ENCODE measurements at places on chromosomes 13 and 19.

- H3K27me3 ChIP-seq = no peaks in the 10 kb centered on the region
- no peak for DNase-seq
- H3K36me3 ChIP-seq = peaks cover 52% of the 10 kb centered on the region
- H3K4me1 ChIP-seq = peaks cover 20% of the 10 kb centered on the region
- H3K4me3 ChIP-seq = no peak overlapping the region
Observed at GRCh38 chr19:17268754-17269153, 1.5 kb downstream of the BABAM1 start.

DNA sequence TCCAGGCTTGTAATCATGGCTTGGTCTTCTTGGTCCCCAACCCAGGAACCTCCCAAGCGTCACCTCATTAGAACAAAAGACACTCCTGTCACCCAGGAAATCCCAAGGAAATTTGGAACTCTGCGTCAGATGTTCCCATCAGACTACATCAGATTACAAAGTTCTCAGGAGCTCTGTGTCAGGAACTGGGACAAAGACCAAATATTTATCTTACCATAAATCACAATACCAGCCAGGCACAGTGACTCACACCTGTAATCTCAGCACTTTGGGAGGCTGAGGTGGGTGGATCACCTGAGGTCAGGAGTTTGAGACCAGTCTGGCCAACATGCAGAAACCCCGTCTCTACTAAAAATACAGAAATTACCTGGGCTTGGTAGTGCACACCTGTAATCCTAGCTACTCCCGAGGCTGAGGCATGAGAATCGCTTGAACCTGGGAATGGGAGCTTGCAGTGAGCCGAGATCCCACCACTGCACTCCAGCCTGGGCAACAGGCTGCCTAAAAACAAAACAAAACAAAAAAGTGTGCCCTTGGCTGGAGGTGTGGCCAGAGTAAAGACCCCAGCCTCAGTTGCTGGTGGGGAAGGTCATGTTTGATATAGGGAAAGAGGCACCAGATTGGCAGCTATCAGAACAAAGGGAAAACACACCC is 16.7 kb upstream of the CCDC124 start:
- H3K27me3 ChIP-seq = no peaks in the 10 kb centered on the region
- peak overlapping the region; percentile 49 for H3K27ac ChIP-seq
- H3K4me3 ChIP-seq = no peak overlapping the region
- no peaks in the 10 kb centered on the region for H3K36me3 ChIP-seq

DNA sequence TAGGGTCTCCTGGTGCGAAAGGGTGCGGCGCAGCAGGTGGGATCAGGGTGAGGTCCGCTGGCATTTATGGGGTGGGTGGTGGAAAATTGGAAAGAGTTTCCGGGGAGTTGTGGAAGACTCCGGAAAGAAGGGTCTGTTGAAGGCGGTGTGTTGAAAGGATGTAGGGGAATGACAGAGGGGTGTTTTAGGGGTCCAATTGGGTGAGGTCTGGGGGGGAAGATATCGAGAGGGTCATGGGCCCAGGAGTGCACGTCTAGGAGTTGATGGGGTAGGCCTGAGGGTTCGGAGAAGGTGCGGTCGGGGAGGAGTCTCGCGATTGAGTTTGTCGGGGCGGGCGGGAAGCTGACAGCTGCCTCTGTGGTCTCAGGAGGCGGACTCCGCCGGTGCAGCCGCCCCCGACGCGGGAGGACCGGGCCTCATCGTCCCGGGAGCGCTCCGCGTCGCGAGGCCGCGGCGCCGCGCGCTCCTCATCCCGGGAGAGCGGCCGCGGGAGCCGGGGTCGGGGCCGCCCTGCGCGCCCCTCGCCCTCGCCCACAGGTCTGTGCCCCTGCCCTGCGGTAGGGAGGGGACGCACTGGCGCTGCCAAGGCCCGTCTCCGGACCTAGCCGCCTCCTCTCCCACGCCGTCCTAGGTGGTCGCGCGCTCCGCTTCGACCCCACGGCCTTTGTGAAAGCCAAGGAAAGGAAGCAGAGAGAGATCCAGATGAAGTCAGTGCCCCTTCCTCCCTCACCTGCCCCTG is 7.0 kb downstream of the PGLYRP1 start:
- H3K27ac ChIP-seq = no peak overlapping the region
- no peak for DNase-seq
- H3K27me3 ChIP-seq = no peaks in the 10 kb centered on the region
- peaks cover 12% of the 10 kb centered on the region for H3K36me3 ChIP-seq
- peak overlapping the region; percentile 91 for H3K4me3 ChIP-seq

GRCh38 chr13:98172590-98173422 is 4.3 kb downstream of the RNF113B start:
- peak; percentile 49 for DNase-seq
- H3K4me1 ChIP-seq = peaks cover 39% of the 10 kb centered on the region
- H3K4me3 ChIP-seq = peak overlapping the region; percentile 11
- H3K27me3 ChIP-seq = no peaks in the 10 kb centered on the region
- H3K36me3 ChIP-seq = peaks cover 9% of the 10 kb centered on the region

DNA sequence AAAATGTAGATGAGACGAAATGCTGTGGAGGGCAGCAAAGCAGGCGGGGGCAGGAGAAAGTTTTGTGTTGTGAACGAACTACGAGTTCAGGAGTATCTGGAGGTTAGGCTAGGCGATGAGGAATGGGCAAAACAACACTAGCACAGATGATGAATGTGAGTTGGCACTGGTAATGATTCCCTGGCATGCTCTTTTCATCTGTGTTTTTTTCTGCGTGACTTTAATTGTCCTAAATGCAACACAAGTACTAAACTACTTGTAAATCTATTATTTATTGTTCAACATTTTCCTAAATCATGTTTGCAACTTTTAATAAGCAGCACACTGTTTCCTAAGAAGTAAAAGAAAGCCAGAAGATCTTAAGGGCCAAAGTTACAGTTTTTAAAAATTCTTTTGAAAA is 19.2 kb downstream of the TNFSF13B start:
- no peak overlapping the region for H3K4me3 ChIP-seq
- no peak overlapping the region for H3K27ac ChIP-seq
- no peaks in the 10 kb centered on the region for H3K4me1 ChIP-seq
- no peaks in the 10 kb centered on the region for H3K27me3 ChIP-seq
- DNase-seq = no peak

GRCh38 chr13:43848001-43848649 is 31.4 kb downstream of the CCDC122 start:
- H3K36me3 ChIP-seq = peaks cover 27% of the 10 kb centered on the region
- H3K27me3 ChIP-seq = no peaks in the 10 kb centered on the region
- H3K4me1 ChIP-seq = no peaks in the 10 kb centered on the region
- no peak overlapping the region for H3K4me3 ChIP-seq
- H3K27ac ChIP-seq = no peak overlapping the region

GRCh38 chr19:39481229-39481545 is 549 bp downstream of the TIMM50 start:
- peaks cover 51% of the 10 kb centered on the region for H3K36me3 ChIP-seq
- no peak for DNase-seq
- no peaks in the 10 kb centered on the region for H3K27me3 ChIP-seq
- H3K4me3 ChIP-seq = peak overlapping the region; percentile 94

DNA sequence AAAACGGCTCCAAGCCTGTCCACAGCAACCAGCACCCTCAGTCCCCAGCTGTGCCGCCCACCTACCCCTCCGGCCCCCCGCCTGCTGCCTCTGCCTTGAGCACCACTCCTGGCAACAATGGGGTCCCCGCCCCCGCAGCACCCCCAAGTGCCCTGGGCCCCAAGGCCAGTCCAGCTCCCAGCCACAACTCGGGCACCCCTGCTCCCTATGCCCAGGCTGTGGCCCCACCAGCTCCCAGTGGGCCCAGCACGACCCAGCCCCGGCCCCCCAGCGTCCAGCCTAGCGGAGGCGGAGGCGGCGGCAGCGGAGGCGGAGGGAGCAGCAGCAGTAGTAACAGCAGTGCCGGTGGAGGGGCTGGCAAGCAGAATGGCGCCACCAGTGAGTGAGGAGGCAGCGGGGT is 10.6 kb downstream of the CNOT3 start:
- no peak for DNase-seq
- H3K4me1 ChIP-seq = peaks cover 4% of the 10 kb centered on the region
- no peak overlapping the region for H3K4me3 ChIP-seq
- peaks cover 100% of the 10 kb centered on the region for H3K36me3 ChIP-seq
- no peaks in the 10 kb centered on the region for H3K27me3 ChIP-seq

- no peaks in the 10 kb centered on the region for H3K27me3 ChIP-seq
- DNase-seq = peak; percentile 77
- H3K4me1 ChIP-seq = no peaks in the 10 kb centered on the region
Observed at GRCh38 chr19:49106648-49107135, 7.5 kb upstream of the LIN7B start.

- H3K27ac ChIP-seq = peak overlapping the region; percentile 76
- peak overlapping the region; percentile 66 for H3K4me3 ChIP-seq
- H3K27me3 ChIP-seq = no peaks in the 10 kb centered on the region
- H3K36me3 ChIP-seq = no peaks in the 10 kb centered on the region
- H3K4me1 ChIP-seq = peaks cover 41% of the 10 kb centered on the region
Observed at GRCh38 chr19:45451131-45451849, 16.5 kb upstream of the FOSB start.

DNA sequence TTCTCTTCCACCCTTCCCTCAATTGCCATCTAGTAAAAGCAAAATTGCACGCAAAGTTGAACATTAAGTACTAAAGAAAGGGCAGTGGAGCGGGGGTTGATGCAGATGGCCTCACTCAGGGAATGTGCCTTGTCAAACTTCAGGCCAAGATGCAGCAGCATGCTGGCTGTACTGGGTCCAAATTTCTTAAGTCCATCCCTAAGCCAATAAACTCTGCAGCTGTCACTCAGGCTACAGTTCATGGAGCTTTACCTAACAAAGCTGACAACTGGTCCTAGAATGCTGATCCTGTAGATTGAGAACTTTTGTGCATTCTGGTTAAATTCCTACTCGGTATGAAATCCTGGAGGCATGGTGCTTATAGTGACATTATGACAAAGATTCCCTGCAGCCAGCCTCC is 88.4 kb downstream of the FOXO1 start:
- H3K27me3 ChIP-seq = no peaks in the 10 kb centered on the region
- no peak for DNase-seq
- H3K4me3 ChIP-seq = no peak overlapping the region
- no peak overlapping the region for H3K27ac ChIP-seq
- no peaks in the 10 kb centered on the region for H3K36me3 ChIP-seq

DNA sequence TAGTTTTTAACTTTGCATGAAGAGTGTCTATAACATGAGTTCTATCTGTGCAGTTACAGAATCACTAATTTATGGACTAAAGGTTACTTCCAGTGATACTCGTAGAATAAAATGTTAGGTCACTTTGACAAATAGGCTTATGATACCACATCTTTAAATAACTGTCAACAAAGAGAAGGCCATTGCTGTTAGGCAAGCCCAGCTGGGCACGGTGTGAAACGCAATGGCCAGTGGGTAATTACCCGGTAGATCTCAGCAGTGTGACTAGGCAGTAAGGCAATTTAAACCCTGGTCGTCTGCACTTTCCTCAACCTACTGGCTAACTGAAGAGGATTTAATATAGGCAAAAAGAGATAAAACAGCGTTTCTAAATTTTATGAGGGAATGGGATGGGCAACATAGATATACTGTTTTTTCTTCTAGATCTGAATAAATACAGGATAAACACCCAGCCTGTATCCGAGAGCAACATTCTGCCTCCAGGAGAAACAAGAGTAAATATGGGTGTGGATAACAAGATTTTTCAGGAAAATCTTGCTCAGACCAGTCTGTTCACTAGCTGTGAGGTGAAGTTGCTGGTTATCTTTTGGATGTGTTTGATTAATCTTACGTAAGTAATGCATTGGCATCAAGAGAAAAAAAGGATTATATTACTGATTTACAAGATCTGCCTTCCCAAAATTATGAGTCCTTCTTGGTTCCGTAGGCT is 631.3 kb downstream of the EFNB2 start:
- no peaks in the 10 kb centered on the region for H3K4me1 ChIP-seq
- no peaks in the 10 kb centered on the region for H3K36me3 ChIP-seq
- H3K4me3 ChIP-seq = no peak overlapping the region
- no peaks in the 10 kb centered on the region for H3K27me3 ChIP-seq

DNA sequence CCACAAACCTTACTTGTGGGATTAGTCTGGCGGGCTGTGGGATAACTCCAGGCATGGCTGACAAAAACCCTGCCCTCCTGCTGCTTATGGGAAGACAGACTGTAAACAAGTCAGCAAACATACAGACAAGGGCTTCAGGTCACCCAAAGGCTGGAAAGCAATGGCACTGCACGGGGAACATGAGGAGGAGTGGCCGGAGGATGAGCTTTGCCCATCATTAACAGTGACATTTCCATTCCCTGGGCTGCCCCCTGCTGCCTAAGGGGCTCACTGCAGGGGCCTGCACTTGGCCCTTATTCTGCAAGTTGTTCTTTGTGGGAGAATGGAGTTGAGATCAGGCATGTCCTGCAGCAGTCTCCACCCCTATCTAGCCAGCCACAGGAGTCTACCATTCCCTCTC is 91.3 kb downstream of the UQCRFS1 start:
- no peaks in the 10 kb centered on the region for H3K36me3 ChIP-seq
- DNase-seq = peak; percentile 13
- no peaks in the 10 kb centered on the region for H3K27me3 ChIP-seq
- no peak overlapping the region for H3K4me3 ChIP-seq
